ENCODE measurements at places on chromosomes 1 and 21.

DNA sequence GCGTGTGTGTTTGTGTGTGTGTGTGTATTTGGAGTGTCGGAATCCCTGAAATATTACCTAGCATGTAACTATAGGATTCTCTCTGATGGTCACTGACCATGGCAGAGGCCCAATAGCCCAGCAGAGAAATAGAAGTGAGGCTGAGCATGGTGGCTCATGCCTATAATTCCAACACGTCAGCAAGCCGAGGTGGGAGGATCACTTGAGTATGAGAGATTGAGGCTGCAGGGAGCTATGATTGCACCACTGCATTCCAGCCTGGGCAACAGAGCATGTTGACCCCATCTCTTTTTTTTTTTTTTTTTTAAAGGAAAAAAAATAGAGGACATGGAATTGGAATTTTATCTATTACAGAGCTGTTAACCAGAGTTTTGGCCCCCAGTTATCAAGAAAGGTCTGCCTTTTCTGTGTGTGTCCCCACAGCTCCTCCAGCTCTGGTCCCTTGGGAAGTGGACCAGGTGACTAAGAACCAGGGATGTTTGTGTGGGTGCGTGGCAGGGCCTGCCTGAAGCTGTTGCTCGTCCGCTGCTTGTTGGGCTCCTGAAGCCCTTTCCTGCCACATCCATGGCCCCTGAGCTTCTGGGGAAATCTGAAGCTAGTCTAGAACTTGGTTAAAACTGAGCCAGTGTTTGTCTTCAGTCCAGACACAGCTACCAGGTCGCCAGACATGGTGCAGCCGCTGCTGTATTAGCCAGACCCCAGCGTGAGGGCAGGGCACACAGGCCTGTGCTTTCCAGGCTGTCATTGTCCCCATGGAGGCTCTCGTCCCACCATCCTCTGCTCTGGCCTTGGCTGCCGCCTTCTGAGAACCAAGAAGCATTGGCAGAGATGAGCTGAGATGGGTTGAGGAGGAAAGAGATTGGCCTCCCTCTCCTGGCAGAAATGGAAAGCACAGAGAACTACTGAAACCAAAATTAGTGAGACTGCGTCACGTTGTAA, 25.5 kb downstream of the CAPN9 start:
- peak; percentile 59 for DNase-seq

- no peak for DNase-seq
Measured at GRCh38 chr1:61358770-61359455, 276.6 kb downstream of the NFIA start.

- DNase-seq = no peak
Measured at GRCh38 chr1:20956272-20956671, 169.2 kb upstream of the HP1BP3 start.

DNA sequence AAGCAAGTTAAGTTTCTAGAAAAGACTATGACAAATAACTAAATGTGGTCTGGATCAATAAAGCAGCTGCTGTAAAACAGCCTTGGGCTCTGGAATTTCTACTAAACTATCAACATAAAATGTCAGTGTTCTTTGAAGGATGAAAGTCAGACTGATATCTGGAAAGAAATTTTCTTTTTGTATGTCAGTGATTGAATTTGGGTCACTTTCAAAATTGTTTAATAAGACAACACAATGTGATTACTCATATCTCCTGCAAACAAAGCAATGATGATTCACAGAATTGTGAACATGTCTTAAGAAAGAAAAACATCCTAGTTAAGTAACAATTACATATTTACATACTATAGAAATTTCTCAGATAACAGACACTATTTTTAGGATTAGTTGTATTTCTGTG, 826.4 kb downstream of the PLA2G4A start:
- DNase-seq = peak; percentile 58

- DNase-seq = no peak
Measured at GRCh38 chr1:108051631-108052377, 86.8 kb upstream of the VAV3 start.

DNA sequence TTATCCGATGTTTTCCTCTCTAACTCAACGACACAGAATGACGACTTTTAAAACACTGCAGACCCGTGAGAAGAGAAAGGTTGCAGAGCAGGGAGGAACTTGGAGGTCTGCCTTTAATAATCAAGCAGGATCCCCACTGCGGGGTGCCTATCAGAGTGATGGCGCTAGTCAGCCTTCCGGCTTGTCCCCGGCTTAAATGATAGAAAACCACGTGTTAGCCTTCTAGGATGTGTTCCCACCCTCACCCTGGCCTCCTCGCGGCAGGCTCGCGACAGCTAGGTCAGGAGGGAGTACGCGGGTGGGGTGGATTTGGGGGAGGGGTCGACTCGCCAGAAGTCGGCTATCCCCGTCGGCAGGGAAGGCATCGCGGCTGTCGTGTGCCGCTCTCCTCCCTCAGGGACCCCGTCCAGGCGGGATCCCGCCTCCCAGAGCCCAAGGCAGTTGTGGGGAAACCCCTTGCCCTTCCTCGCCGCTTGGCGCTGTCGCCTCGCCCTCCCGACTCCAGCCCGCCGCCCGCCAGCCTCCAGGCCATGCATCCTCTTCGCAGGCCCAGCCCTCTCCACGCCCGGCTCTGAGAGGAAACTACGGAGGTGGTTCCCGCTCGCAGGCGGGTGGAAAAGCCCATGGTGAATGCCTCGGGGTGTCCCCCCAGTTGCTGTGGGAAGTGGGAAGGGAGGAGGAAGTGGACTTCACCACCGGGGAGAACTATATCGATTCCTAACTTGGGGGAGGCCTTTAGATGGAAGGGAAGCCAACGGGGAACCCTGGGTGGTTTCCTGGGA, 1.1 kb upstream of the SMG7 start:
- peak; percentile 67 for DNase-seq

DNA sequence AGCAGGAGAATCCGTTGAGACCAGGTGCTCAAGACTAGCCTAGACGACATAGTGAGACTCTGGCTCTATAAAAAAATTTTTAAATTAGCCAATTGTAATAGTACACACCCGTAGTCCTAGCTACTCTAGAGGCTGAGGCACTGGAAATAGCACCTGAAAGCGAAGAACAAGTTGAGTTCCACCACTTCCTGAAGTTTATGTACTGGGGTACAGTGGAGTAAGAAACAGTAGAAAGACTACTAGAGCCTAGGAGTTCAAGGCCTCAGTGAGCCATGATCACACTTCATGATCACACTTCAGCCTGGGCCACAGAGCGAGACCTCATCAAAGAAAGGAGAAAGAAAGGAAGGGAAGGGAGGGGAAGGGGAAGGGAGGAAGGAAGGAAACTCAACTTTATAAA, 19.8 kb downstream of the RSBN1 start:
- DNase-seq = no peak

DNA sequence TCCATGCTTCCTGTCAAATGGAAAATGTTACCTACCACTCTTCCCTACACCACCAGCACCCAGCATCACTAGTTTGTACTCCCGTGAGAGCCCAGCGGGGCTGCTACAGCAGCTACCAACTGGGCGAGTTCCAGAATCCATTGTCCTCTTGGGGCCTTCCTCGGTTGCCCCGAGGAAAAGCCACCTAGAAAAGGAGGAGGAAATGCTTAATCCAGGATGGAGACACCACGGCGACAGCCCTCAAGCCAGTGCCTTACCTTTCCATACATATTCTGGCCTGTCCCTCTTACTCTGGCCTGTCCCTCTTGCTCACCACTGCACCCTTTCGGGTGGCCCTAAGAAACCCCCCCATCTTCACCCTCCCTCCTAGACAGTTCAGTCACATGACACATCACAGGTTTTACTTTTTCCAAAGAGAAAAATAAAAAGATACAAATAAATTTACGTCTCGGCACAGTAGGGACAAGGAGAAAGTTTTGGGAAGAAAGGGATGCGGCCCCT, 478 bp downstream of the RIT1 start:
- peak; percentile 42 for DNase-seq

DNA sequence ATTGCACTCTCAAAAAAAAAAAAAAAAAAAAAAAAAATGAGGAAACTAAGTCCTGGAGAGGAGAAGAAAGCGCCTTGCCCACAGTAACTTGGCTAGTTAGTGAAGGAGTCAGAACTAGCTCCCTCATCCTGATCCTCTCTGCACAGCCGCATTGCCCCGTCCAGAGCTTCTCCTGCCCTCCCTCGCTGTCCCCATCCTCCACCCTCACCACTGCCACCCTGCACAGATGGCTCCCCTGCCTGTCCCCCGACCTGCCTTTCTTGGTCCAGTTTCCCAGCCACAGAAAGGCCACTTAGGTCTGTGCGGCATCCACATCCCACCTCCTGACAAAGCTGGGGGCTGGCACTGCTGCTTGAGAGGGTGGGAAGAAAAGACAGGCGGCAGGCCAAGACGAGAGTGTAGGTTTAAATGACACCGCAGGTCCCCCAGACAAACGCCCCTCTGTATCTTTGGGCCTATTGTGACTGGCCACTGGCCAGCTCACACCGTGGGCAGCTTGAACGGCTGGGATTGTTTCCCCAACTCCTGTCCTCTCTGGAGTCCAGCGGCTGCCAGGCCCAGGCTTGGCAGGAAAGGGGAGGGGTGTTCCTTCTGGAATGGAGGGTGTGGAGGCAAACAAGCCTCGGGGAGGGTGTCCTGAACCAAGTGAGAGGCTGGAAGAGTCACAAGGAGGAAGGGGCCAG, 20.2 kb downstream of the NCMAP start:
- no peak for DNase-seq

DNA sequence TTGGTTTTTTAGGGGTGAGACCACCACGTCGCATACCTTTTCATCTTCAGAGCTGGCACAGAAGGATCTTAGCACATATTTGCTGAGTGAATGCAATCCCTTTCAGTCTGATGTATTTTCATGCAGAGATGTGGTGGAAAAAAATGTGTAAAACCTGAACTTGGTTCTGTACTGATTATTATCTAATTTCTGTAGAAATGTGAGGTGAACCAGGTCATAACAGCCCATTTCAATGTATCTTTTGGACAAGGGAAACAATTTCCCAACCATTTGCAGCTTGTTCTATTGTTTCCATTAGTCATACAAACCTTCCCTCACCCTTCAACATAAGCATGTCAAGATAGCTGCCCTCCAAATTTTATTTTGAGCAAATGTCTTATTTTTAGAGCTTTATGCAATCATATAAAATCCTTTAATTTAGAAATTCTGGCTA, 46.8 kb upstream of the RUNX1 start:
- DNase-seq = peak; percentile 47

DNA sequence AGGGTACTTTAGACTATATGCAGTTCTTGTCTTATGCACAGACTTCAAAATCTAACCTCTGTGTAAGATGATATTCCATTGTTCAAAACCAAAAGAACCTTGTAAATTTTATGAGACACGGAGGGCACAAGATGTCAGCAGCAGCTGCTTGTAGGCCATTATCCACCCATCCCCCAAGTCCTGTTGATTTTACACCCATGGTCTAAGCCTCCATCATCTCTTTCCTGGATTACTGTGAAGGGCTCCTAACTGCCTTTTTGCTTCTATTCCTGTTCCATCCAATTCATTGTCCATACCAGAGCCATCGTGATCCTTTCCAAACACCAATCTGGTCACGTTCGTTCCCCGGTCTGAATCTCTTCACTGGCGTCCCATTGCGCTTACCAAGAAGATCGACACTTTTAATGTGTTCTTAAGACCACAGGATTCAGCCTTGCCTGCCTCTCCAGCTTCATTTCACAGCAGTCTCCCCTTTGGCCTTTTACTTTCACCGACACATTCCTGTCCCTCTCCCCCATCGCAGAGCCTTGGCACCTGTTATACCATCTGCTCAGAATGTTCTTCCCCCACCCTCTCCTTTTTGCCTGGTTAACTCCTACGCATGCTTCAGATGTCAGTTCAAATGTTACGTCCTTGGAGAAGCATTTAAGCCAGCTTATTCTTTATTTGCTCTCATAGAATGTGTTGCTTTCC, 107.3 kb upstream of the POU3F1 start:
- DNase-seq = no peak

GRCh38 chr21:25589887-25590286, 17.4 kb downstream of the MRPL39 start:
- no peak for DNase-seq

- DNase-seq = peak; percentile 67
Measured at GRCh38 chr1:47424336-47424982, 8.4 kb downstream of the FOXE3 start.

GRCh38 chr1:223707256-223708000, 4.9 kb upstream of the CAPN2 start:
- peak; percentile 100 for DNase-seq

DNA sequence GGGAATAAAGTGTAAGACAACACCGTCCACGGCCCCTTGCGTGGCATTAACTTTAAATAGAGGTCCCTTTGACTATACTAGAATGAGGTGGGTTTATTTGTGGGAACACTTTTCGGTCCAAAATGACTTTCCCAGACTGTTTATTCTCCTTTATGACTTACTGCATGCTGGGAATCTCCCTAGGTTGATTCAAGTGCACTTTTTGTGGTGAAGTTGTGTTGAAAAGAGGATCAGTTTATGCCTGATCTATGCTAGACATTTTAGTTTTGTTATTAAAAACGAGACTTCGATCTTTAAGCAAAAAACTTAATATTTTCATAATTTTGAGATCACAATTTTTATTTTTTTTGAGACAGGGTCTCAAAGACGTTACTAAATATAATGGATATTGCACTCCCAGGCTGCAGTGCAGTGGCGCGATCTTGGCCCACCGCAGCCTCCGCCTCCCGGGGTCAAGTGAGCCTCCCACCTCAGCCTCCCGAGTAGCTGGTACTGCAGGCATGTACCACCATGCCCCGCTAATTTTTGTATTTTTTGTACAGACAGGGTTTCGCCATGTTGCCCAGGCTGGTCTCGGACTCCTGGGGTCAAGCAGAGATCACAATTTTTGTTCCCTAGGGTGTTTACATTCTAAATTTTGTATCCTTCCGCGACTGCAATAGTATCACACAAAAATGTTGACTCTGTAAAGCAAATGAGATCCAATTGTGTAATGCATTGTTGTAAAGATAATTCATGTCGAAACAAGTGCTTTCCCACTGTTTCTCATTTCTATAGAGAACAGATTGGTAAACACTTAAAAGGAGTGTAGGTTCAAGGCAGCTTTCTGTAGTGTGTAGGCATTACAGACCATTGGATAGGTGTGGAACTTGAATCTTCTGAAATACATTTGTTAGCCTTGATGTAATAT, 1.6 kb downstream of the CDC42 start:
- DNase-seq = peak; percentile 20

DNA sequence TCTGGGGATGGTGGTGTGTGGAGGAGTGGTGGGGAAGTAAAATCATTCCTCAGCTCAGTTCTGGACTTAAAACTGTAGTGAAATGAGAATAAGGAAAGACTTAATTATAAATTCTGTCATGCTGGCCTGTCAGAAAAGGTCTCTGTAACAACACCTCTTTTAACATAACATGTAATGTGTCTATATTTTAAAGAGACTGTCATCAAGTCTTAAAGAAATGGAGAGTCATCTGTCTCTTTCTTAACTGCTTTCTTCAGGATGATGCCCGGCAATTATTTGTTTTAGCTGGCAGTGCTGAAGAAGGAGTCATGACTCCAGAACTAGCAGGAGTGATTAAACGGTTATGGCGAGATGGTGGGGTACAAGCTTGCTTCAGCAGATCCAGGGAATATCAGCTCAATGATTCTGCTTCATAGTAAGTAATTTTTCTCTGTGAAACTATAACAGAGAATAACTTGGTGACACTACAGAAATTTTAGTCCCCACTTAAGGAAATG, 30.6 kb downstream of the GNAI3 start:
- peak; percentile 46 for DNase-seq

GRCh38 chr1:55718758-55719671, 503.9 kb upstream of the USP24 start:
- peak; percentile 100 for DNase-seq
